RPMI8226 (cell line): ENCODE measurements at places on chromosomes 6 and 20.

DNA sequence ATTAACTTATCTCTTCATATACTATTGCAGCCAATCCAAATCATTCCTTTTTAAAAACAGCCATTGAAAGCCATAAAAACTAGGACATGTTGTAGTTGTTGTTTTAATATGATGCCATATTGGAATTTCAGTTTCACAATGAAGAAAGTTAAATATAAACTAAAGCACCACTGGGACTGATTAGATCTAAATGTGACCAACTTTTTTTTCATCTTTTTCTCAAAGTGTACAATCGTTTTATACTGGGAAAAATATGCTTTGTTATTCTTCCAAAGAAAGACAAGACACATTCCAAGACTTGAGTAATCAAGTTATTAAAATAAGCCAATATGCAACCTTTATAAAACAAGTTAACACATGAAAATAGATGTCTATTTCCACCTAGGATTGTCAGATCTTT, 68.5 kb downstream of the THEMIS start:
- no peak for DNase-seq

DNA sequence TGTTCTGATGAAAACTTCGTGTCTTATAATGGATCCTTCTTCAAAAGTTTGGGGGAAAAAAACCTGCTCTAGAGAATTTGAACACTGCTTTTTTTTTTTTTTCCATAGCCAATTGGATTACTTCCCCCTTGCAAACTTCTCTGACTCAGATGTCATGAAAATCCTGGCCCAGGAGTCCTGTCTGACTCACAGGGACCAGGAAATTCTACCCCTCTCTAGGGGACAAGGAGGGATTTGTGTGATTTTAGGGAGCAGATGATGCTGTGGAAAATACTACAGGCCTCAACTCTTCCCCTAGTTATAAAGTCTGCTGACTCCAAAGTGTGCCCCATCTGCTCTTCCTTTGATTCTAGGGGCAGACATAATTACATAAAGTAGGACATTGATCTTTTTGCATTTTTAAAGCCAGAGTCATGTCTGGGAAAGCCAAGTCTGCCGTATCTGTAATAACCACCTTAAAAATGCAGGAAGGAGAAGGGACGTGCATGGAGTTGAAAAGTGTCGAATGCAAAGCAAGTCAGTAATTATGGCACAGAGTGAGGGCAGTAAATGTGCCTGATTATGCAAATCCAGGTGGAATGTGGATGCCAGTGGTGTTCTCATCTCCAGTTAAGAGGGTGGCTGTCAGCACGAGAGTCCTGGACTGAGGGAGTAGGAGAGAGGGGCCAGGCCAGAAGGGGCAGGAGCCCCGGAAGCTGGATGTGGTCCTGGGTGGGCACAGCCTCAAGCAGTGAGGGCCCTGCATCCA, 144.3 kb upstream of the SULF2 start:
- DNase-seq: no peak

- no peak for DNase-seq
Observed at GRCh38 chr6:118285791-118286190, 262.3 kb upstream of the PLN start.

GRCh38 chr6:47308552-47309290, 984 bp downstream of the TNFRSF21 start:
- DNase-seq: peak; percentile 55

GRCh38 chr6:147467886-147468285, 40.6 kb upstream of the SAMD5 start:
- no peak for DNase-seq

- no peak for DNase-seq
Observed at GRCh38 chr6:142395266-142395665, 93.5 kb downstream of the ADGRG6 start.

GRCh38 chr20:40865095-40865494, 163.5 kb upstream of the TOP1 start:
- no peak for DNase-seq

DNA sequence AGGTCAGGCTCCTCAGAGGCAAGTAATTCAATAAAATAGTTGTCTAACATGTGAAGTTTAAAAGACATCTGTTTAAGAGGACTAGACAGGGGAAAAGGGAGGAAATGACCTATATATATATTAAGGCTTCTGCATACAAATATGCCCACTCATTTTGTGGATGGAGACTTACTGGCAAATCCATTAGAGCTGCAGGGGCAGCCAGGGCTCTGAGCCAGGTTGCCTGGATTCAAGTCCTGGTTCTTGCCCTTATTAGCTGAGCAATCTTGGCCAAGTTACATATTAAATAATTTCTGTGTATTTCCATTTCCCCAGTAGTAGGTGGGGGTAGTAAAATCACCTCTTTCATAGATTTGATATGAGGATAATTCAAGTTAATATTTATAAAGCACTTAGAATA, 287.0 kb upstream of the RIMS1 start:
- no peak for DNase-seq

DNA sequence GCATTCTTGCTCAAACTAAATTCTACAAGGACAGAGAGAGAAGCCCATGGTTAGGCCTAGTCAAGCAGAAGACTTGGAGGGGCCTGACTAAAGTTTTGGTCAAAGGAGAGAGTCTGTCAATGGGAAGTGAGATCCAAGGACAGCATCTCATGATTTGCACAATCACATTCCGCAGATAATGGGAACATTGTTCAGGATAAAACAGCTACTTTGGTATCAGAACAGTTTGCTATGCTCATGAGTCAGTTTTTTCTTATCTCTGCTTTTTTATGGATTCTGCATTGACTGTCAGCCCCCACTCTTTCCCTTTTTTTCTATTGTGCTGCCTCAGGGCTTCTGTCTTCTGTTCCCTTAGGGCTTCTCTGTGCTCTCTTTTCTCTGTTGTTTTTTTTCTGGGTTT, 28.6 kb downstream of the AKAP7 start:
- DNase-seq: no peak

GRCh38 chr6:142275236-142276006, 26.4 kb upstream of the ADGRG6 start:
- no peak for DNase-seq

GRCh38 chr6:157278171-157278570, 45.1 kb downstream of the TMEM242 start:
- DNase-seq: no peak

DNA sequence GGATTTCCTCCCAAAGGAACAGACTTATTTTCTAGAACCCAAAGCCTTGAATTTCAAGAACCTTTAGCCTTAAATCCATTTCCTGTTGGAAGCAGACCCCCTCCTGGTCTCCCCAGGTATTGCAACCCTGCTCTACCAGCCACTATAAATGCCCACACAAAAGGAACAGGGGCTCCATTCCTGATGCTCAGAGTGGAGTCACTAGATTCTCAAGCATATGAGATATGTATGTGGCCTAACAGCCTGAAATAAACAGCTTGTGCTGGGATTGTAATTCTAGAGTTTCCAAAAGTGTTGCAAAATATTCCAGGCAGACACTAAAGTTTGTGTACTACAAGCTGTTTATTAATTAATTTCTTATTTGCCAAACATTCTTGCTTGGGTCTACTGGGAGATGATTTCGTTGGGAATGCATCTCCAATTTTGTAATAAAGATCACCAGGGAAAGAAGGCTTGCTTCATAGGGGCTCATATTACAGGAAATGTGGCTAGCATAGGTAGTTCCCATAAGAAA, 44.8 kb downstream of the RIPOR3 start:
- DNase-seq: no peak

GRCh38 chr6:53929821-53930120, 135.0 kb downstream of the LRRC1 start:
- no peak for DNase-seq

GRCh38 chr6:11514672-11515071, 22.9 kb upstream of the TMEM170B start:
- no peak for DNase-seq

GRCh38 chr20:32763202-32764004, 1.2 kb downstream of the DNMT3B start:
- peak; percentile 39 for DNase-seq

- peak; percentile 99 for DNase-seq
Observed at GRCh38 chr6:30781743-30782424, 37.5 kb upstream of the IER3 start.

GRCh38 chr20:8073024-8073832, 53.7 kb upstream of the TMX4 start:
- DNase-seq: no peak

- no peak for DNase-seq
Observed at GRCh38 chr20:53678315-53678989, 84.8 kb upstream of the ZNF217 start.

DNA sequence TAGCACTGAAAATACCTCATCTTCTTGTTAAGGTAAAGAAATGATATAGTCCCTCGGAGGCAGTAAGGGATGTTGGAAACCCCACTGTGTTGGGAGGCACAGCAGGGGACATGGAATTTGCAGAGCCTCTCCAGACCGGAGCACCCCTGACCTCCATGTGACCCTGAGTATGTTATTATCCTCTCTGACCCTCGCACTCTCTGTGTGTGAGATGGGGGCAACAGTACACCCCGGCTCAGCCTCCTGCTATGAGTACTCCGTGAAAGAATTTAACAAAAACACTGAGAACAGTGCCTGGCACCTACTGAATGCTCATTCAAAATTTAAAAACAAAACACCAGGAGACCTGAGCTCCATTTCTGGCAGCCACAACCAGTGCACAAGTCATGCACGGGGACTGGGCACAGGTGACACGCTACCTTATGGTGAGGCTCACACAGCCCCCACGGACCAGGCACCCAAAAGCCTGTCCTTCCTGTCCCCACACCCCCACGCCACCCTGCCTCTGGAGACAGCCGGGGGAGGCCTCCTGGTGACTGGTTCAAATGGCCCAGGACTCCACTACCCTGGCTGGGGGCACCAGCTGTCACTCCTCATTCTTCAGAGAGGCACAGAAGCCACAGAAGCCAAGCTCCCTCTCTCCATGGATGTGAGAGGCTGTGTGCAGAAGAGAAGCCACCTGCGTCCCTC, 6.1 kb downstream of the NINL start:
- DNase-seq: no peak
